Stimulated activated CD8-positive, alpha-beta memory T cell treated with anti-CD3 and anti-CD28 coated beads, Interleukin-2, amount 100 ng/mL, for 1 hour (primary cell): ENCODE measurements at places on chromosomes 5 and 9.

DNA sequence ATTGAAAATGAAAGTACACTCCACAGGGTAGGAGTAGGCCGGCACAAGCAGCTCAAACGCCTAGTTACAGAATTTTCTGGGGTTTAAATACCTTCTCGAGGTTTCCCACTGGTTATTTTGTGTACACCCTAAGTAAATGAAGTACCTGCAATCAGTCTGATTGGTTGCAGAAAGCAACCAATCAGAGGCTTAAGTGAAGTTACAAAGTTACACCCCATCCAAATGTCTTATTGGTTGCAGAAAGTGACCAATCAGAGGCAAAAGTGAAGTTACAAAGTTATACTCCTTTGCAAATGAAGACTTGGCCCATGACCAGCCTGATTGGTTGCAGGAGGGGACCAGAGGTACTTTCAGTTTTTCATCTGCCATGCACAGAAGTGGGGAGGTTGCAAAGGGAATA lies 33.2 kb upstream of the ERAP2 start:
- DNase-seq, result no peak

DNA sequence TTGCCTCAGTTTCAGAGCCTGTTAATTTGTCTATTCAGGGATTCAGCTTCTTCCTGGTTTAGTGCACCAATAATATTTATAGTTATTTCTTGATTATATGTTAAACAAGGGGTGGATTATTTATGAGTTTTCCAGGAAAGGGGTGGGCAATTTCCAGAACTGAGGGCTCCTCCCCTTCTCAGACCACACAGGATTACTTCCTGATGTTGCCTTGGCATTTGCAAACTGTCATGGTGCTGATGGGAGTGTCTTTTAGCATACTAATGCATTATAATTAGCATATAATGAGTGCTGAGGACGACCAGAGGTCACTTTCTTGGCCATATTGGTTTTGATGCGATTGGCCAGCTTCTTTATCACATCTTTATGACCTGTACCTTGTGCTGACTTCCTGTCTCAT lies 6.2 kb upstream of the DTWD2 start:
- no peak for DNase-seq

- DNase-seq, result no peak
These were observed 4.4 kb upstream of the SMIM3 start for GRCh38 chr5:150774145-150774544.

DNA sequence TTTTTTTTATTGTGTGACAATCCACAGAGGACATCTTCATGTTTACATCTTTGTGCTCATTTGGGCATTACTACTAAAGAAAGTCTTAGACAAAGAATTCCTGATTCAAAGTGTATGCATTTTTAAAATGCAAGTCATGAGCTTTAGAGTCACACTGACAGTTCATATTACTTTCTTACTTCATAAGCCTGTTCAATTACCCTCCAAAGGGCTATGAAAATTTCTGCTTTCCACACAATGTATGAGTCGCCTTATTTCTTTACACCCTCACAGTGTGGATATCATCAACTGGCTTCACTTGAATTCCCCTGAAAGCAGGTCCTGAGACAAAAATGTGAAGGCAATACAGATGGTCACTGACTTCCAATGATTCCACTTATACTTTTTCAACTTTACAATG lies 280.4 kb upstream of the PTGER4 start:
- DNase-seq, result no peak

DNA sequence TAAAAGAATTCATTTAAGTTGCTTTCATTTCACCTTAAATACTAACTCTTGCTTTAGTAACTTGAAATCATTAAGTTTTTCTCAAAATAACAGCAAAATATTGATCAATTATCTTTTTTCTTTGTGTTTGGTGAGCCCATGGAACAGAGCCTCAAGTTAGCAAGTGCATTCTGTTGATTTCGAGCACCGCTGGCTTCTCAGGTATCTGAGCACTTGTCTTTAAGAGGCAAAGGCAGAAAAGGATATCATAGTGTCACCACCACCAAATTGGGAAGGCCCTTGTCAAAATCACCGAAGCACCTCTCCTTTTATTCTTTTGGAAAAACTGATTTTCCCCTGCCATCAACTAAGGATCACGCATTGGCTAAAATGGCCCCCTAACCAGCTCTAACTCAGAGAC lies 17.1 kb upstream of the CTNNAL1 start:
- DNase-seq, result no peak

DNA sequence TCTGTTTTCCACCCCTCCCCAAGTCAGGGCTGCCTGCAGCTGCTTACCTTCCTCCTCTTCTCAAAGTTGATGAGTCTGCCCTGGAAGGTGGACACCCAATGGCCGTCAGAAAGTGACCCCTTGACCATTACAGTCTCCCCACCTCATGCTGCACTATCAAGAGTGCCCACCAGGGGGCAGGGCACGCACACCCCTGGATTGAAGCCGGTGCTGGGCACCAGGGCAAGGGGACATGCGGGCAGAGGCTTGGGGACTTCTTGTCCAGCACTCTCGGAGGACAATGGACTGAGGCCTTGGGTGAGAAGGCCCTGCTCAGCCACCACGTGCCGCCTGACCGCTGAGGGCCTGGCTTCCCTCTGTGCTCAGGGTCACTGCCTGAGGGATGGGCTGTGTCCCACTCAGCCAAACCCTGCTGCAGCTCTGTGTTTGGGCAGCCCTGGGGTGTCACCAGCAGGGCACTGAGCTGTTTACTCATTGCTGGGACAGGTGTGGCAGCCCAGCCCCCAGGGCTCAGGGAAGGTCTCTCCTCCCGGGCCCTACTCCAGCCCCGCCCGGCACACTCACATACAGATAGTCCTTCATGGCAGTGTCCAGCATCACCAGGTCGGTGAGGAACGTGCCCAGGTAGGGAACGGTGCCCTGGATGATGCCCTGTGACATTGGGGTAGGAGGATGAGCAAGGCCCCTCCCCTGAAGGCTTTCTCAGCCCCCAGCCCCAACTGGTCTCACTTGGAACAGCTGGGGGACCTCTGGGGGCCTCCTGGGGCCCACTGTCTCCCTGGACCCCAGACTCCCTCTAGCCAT lies 17.7 kb downstream of the RALGDS start:
- DNase-seq, result peak; percentile 42

DNA sequence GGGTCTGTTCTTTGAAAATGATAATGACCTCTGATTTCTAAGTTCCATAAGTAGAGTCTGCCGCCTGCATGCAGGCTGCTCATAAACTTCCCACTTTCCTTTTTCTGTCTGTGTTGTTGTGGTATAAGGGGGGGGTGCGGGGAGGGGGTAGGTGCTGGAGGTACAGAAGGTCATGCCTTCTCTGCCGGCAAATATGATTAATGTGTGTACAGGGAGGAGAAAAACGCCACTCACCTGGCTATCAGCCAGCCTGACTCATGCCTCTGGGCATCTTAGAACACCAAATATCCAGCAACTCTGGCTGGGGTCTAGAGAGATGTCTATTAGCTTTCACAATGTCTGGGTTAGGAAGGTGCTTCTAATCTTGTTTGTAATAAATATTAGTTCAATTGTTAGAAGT lies 128.3 kb downstream of the EFNA5 start:
- DNase-seq, result no peak

GRCh38 chr5:149990518-149991376 lies 9.7 kb downstream of the TIGD6 start:
- peak; percentile 32 for DNase-seq

GRCh38 chr5:111068213-111068612 lies 3.3 kb upstream of the TSLP start:
- DNase-seq, result no peak

GRCh38 chr9:110509792-110510191 lies 69.7 kb downstream of the SVEP1 start:
- DNase-seq, result no peak

DNA sequence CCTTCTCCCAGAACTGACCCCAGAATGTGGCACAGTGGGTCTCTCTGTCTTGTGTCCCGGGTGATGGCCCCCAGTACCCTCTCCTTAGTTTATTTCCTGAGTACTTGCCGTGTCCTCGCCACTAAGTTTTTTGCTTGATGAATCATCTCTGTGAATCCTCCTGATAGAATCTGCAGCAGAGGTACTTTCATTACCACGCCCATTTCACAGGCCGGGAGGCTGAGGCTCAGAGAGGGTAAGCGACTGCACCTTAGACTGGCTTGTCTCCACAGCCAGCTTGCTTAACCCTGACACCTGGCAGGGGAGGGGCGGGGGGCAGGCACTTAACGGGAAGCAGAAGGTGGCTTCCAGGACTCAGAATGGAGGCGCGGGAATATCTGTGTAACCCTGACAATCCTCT lies 7.9 kb upstream of the IER5L start:
- no peak for DNase-seq

- DNase-seq, result no peak
These were observed 99.1 kb upstream of the RUFY1 start for GRCh38 chr5:179451114-179451827.

GRCh38 chr9:124215368-124215910 lies 42.3 kb upstream of the NEK6 start:
- DNase-seq, result no peak

GRCh38 chr5:55768279-55768678 lies 30.4 kb downstream of the DDX4 start:
- no peak for DNase-seq

- no peak for DNase-seq
These were observed 2.2 kb downstream of the FBXW5 start for GRCh38 chr9:136942112-136942880.

DNA sequence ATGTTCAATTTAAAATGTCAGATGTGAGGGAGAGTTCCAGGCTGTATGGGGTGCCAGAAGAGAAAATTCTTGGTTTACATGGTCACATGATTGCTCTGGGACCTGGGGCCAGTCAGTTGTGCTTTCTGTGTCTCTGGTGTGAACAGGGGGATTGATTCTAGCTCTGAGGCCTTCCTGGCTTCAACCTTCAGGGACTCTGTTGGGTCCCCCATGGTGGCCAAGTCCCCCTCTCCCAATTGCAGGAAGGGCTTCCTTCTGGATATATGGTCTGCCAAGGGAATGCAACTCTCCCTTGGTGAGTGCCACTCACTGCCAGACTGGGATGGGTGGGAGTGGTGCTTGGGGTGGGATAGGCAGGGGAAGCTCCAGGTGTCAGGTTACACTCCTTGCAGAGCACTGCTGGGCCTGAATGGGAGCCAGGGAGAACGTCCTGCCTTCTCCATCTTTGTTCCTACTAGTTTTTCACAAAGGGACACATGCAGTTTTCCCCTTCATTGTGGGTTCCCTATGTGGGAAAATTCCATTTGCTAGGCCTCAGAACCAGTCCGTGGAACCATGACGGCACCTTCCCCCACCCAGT lies 153.2 kb downstream of the MELK start:
- DNase-seq, result no peak

DNA sequence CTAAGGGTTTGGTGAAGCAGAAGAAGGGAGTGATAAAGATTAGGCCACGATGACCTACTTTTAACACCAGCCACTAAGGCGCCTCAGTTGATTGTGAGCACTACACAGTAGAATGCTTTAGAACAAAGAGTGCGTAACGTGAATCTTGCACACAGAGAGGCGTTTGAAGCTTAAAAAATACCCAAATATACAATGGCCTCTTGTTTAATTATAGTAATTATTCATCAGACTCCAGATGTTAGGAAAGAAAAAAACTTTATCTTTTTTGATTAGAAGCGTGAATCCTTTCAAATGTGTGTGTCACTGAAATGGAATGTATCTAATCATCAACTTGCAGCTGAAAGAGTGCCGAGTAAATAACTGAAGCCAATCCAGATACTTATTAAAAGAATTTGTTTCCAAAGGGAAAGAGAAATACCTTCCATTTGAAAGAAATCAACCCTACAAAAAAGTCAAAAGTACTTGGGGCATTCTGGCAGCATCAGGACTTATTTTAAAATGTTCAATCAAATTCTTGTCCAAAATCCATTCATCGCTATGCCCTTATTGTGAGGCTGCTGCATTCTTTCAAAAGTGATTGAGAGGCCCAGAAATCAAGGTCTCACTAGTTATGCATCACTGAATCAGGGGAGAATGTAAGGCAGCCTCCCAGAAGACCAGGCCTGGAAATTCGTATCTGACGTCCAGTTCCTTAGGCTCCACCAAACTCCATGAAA lies 337.5 kb downstream of the ZNF608 start:
- DNase-seq, result no peak

DNA sequence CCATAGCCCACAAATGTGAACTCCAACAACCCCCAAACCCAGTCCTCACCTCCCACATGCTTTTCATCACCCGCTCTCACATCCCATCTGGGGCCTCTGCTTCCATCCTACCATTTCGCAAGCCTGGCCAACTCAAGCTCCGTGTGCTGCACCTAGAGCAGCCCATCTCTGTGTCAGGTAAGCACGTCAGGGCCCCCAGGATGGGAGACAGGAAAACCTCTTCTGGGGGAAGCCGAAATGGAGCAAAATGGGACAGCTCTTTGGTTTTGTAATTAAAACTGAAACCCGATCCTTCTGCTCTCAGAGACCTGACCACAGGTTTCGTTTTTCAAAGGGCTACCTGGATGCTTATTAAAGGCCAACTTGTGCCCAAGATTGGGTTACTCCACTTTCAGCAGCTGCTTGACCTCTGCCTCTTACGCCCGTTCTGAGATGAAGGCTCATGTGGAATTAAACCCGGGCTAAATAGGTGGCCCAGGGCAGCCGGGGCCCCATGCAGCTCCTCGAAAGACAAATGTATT lies 287.7 kb downstream of the SLIT3 start:
- DNase-seq, result no peak

GRCh38 chr9:68533678-68534077 lies 7.0 kb downstream of the TMEM252 start:
- no peak for DNase-seq

DNA sequence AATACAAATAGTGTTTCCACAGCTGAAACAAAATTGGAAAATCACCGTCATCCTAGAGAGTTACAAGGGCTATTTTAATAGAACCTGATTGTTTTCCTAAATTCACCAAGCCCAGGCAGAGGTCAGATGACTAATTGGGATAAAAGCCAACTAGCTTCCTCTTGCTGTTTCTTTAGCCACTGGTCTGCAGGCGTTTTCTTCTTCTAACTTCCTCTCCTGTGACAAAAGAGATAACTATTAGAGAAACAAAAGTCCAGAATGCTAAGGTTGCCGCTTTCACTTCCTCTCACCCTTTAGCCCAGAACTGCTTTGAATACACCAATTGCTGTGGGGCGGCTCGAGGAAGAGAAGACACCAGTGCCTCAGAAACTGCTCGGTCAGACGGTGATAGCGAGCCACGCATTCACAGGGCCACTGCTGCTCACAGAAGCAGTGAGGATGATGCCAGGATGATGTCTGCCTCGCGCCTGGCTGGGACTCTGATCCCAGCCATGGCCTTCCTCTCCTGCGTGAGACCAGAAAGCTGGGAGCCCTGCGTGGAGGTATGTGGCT lies at the start of gene TLR4:
Gene TLR4, plus strand, starts transcription at position 380 of the 552 bp plus-strand sequence. Its CDS starts 70 bp downstream, at position 450.
- DNase-seq, result no peak

- DNase-seq, result no peak
These were observed 641 bp downstream of the ATP6V1G1 start for GRCh38 chr9:114588210-114588609.

- no peak for DNase-seq
These were observed 269.0 kb downstream of the FBXL7 start for GRCh38 chr5:15768936-15769335.

DNA sequence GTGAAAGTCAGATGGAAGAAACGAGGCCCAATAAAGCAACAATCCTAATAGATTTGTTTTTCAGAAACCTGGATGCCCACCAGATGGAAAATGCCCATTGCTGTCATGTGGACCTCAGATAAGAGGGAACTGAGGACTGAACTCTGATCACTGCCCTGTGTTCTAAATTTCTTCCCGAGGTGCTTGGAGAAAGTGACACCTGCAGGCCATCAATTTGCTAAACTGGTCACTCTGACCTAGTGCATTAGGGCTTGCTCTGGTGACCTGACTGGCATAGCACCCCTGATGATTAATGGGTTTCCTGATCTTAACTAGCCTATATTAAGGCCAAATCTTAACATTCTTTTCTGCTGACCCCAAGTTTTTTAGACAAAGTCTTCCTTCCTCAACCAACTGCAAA lies 32.4 kb upstream of the VDAC1 start:
- DNase-seq, result no peak
